Stimulated activated CD4-positive, alpha-beta T cell treated with anti-CD3 and anti-CD28 coated beads, Interleukin-1b, Interleukin-23, amount 100 ng/mL, for 24 hours (primary cell): ENCODE measurements at places on chromosomes 1 and 21.

DNA sequence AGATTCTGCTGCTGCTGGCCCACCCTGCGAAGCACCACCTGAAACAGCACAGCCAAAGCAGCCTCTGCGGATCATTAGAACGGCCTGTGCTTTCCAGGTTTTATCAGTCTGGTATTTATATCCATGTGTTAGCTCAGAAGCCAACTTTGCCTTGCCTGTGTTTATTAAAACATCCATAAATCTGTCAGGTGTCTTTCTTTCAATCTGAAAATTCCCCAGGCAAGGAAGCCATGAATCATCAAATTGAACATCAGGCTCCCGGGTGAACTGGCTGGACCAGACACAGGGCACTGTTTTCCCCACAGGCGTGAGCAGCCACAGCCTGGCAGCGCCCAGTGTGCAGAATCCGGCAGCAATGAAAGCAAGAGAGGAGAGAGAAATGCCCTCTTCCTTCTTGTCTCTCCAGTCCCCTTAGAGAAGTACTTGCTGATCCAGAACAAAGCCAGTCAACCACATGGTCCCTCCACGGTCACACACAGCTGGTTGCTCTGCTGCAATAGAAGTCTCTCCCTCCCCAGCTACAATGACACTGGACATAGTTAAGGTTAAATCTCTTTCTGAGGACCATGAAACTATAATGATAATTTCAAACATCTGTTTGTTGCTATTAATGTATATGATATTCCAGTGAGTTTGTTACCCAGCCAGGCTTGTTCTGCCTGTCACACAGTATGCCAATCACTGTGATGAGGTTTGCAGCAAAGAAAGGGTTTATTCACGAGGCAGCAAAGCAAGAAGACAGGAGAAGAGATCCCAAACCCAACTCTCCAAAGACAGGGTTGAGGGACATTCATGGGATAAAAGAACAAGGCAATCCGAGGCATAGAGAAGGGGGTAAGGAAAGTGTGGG is 212.1 kb upstream of the FMN2 start:
- no peak for DNase-seq

- no peak for DNase-seq
Observed at GRCh38 chr1:164735315-164736052, 176.5 kb downstream of the PBX1 start.

- no peak for DNase-seq
Observed at GRCh38 chr1:71621785-71622184, 541.0 kb upstream of the ZRANB2 start.

GRCh38 chr1:21267191-21268077 is 22.8 kb downstream of the ECE1 start:
- no peak for DNase-seq

GRCh38 chr1:1537626-1538250 is 2.7 kb downstream of the TMEM240 start:
- no peak for DNase-seq

DNA sequence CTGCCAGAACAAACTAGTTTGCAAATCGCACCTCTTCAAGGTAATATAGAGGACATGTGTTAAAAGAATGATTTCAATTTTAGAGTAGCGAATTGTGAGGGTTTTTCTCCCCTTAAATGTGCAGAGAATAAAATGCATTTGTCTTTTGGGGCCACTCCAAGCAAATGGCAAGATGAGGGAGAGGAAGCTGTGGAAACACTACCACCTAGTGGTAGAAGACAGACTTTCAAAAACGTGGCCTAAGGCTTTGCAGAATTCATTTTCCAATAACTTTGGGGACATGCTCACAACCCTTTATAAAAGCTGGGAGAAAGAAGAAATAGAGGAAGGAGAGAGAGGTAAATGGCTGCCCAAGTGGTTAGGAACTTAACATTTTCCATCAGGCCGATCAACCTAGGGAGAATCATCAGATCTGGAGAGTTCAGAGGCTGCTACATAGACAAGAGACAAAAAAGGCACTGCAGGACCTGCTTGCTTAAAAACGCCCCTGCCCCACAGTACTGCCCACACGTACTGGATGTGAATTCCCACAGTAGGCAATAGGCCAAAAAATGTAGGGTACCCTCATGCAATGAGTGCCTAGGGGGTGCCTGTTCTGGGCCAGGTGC is 15.7 kb upstream of the RCAN1 start:
- DNase-seq: no peak

DNA sequence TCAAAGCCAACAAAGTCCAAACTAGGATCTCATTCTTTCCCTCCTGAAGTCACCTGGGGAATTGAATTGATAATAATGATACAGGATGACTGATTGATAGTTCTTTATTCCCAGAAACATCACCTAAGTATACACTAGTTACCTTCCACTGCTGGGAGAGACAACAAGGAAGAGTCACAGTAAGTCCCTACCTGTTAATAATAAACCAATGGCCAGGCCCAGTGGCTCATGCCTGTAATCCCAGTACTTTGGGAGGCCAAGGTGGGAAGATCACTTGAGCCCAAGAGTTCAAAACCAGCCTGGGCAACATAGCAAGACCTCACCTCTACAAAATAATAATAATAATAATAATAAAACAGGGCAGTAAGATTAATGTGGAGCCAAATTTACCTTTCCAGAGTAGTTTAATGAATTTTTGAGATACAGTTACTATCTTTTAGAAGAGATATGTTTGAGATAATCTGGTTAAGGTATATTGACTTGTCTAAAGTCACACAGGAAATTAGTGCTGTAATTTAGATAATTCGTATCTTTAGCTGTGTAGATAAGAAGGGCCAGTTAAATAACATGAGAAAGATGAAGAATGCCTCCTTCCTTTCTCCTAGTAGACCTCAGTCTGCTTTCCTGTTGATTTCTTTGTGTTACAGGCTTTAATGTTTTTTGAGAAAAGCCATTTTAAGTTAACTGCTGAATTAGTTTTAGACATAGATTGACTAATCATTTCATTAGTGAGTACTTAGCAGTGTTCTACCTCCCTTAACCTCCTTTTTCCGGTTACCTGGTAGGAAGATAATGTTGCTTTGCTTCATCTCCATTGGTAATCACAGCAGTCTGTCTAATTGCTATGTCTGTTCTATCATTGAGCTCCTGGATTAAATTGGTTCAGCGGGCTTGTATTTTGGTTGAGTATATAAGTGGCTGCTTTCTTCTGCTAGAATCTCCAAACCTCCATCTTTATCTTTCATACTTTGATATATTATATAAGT is 22.0 kb downstream of the SMAP2 start:
- no peak for DNase-seq

GRCh38 chr1:10862743-10863335 is 66.4 kb upstream of the CASZ1 start:
- DNase-seq: no peak

DNA sequence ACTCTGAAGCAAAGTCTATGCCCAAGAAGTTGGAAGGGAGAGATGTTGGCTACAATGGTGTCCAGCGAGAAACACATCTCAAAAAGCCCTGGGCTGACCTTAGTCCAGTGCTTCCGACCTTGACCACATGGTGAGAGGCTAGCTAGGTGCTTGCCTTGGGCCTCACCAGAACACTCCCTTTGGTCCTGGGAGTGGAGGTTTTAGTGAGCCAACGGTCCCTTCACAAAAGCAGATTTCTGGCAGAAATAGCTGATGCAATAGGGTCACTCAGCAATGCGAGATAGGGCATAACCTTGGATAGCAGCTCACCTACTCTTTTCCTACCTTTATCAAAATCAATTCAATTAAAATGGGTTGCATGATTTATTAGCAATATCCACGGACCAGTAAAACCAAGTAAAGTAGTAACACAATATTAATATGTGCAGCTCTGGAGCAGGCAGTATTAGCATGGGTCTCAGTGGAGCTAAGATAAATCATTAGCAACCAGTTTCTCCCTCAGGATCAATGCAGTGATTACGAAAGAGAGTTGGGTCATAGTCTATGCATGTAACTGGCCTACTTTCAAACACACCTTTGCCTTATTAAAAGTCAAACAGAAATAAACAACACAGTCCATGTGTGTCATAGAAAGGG is 1.9 kb downstream of the SLC30A10 start:
- DNase-seq: no peak

DNA sequence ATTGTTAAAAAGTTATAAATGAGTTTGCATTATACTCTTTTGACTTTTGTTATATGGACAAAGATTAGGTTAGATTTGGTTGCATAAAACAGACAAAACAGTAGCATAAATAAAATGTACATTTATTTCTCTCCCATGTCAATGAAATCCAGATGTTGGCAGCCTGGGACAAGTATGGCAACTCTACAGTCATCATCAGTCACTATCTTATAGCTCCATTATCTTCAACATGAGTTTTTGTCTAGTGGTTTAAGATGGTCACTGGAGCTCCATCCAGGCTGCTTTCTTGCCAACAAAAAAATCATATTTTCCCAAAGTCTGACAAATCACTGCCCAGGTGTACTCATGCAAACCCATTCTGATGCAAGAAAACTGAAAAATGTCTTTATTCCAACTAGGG is 83.8 kb downstream of the CD58 start:
- no peak for DNase-seq

DNA sequence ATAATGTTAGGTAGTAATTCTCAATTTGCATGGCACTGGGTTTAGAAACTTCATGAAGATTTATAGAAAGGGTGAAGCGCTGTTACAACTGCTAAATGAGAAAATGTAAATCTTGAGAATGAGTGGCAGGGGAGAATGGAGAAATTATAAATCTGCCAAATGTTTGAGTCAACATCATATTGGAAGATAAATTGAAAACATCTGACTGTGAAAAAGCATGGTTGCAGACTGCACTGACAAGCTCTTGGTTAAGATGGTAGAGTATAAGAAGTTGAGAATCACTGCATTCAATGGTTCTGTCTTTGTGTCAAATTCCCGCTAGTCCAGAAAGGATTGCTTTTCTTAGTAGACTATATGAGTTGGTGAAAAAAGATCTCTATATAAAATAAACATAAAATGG is 113.3 kb upstream of the DUSP10 start:
- DNase-seq: no peak

DNA sequence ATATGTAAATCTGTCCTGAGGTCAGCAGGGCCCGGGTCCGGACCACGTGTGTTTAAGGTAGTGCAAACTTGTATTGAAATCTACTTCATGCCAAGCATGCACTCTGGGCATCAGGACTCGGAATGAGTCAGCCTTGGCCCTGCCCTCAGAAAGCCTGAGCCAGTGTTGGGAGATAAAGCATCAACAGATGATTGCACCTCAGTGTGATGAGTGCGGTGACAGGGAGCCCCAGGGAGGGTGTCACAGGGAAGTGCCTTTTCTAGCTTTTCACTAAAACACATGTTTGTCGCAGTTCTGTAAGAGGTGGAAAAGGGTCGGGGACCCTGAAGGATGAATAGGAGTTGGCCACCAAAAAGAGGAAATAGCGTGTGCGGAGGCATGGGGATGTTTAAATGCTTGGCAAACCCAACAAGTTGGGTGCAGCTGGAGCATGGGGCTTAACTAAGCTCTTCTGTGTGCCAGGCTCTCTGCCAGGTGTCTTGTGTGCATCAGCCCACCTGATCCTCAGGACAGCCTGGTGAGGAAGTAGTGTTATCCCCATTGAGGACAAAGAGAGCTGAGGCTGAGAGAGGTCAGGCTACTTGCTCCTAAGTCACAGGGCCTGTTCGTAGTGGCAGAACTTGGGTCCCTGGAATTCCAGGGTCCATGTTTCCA is 48.2 kb upstream of the EPB41 start:
- DNase-seq: no peak

DNA sequence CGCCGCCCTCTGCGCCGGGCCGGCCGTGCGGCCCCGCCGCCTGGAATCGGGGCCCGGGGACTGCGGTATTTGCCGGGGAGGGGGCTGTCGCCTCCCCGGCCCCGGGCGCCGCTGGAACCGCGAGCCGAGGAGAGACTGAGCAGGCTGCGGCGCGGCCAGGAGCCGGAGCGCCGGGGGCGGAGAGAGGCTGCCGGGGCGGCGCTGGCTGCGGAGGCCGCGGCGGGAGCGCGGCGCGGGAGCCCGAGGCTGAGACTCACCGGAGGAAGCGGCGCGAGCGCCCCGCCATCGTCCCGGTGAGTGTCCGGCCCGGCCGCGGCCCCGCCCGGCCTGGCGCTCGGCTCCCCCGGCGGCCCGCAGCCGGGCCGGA is 746 bp downstream of the DYRK1A start:
- no peak for DNase-seq

- DNase-seq: no peak
Observed at GRCh38 chr1:92169214-92170005, 48.3 kb upstream of the C1orf146 start.

GRCh38 chr1:87204441-87204840 is 124.2 kb upstream of the LMO4 start:
- DNase-seq: no peak

- DNase-seq: no peak
Observed at GRCh38 chr1:8402109-8402710, 84.3 kb downstream of the SLC45A1 start.

DNA sequence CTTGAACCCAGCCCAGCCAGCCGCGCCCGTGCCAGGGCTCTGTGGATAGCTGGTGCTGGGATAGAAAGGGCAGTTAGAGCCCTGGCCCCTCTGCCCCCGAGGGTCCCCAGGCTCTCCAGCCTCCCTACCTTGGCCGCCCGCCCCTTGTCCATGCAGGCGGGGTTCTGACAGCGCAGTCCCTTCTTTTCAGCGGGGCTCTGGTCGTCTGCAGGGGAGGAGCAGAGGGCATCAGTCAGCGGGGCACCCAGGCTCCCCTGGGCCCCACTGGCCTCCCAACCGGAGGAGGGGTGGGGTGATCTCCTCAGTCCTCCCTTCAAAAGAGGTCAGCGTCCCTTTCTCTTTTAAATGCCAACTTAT is 4.9 kb upstream of the PLEKHG5 start:
- no peak for DNase-seq

- peak; percentile 29 for DNase-seq
Observed at GRCh38 chr1:97920276-97920831, 480 bp downstream of the DPYD start.

DNA sequence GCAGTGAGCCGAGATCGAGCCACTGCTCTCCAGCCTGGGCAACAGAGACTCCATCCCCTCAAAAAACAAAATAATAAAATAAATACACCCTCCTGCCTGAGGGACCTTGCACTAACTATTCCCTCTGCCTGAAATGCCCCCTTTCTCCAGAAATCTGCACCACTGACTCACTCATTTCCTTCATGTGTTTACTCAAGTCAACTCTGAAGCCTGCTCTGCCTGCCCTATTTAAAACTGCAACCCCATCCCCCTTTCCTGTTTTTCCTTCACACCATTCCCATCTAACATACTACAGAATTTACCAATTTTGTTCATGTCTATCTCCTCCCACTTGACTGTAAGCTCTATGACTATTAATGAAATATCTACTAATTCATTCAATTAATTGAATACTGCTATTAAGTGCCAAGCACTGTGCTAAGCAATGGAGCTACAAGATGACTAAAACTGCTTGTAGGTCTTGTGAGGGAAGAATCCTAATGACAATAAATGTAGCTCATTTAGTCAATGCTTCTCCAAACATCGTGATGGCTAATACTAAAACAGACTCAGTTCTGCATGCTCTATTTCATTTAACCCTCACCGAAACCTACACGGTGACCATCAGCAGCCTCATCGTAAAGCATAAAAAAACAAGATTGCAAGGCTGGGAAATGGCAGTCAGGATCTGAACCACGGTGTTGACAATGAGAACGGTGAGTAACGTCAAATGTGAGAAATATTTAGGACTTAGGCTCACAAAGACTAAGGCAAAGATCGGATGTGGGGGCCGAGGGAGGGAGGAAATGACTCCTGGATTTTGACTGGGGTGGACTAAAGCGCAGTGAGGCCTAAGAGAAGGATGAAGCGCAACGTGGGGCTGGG is 749 bp upstream of the TMEM39B start:
- DNase-seq: peak; percentile 30
